NCI-H460 (cell line): ENCODE measurements at places on chromosomes 2 and 18.

DNA sequence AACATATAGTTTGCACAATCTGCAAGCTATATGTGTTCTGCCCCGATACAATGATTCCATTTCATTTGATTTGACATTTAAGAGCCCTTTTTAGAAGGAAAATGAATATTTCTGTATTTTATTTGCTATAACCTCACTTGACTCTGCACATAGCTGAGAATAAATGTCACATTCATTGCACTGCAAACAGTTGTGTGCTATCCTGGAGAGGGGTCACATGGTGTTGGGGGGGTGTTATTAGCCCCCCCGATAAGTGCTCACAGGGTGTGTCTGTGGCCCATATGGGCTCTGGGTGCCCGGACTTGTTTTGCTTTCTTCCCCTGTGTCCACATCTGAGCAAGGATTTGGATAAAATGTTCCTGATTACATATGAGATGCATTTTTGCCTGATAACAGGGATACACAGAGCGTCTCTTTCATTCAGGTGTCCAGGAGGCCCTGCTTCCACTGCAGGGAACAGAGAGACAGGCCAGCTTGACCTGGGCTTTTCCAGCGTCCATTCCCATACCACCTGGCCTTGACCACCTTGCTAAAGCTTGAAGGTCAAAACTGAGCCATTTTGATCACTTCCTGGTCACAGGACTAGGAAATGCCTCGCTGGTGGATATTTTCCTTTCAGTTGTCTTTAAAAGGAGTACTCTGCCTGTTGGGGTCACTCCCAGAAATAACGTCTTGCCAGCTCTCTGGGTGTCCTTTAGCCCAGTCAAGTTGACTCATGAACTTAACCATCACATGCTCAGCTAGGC is 38.4 kb upstream of the ID2 start:
- DNase-seq, result no peak

DNA sequence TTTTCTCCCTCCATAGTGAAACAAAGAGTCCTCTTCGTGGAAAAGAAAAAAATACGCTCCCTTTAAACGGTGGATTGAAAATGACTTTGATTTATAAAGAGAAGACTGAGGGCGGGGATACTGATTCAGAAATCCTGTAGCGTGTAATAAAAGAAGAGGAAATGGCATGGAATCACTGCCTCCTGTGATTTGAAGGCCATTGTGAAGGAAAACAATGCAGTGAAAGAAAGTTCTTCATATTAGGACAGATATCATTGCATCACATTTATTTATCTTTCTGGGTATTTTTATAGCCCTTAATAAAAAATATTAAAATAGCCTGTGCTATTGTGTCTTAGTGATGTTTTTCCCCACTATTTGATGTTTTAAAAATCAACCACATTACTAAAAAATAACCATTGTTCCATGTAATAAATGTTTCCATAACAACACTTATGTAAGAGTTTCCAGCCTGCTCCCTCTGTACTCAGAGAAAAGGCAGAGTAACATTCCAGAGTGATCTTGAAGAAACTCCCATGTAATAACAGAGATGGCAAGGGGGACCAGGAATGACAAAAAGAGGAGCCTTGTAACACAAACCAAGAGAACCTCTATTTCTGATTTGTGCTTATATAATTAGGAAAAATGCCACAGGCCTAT is 8.0 kb downstream of the MRPL33 start:
- no peak for DNase-seq

DNA sequence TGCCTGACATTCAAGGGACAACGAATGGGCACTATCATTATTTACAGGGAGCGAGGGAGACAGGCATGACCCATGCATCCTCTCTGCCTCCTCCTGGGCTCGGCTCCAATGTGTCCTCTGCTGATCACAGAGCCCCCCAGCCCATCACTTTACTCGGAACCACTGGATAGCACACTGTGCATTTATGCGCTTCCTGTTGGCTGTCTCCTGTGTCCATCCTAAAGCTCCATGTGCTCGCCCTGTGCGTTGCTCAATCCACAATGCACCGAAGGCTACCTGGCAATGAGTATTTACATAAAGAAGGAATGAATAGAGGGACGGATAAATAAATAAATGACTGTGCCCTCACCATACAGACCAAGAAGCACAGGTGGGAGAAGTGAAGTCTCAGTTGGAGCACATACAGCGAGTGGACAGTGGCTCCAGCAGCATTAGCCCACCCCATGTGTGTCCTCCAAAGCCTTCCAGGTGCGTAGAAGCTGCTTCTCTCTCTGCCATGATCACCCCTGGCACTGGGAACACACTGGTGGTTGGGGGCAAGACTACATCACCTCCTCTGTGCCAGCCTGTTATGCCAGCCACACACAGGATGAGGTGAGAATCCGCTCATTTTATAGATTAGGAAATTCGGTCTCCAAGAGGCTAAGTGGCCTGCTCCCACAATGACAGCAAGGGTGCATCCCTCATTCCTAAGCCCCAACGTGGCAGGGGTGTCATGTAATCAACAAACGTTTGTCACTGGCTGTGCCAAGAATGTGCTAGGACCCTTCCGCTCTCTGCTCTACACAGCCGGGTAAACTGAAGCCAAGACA is 2.3 kb upstream of the GDF7 start:
- DNase-seq, result no peak

GRCh38 chr2:215677481-215677880 is 241.6 kb upstream of the FN1 start:
- no peak for DNase-seq

DNA sequence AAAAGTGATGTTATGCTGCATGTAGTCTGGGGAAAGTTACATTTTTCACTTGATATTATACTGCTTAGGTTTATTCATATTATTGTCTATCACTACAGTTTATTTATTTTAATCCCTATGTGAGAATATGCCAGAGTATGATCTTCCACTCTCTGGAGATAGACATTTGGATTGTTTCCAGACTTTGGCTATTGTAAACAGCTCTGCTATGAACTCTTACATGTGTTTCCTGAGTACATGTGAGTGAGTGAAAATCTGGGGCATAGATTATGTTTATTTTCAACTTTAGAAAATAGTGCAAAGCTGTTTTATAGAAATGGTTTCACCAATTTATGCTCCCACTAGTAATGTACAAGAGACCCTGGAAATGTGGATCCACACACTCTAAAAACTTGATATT is 49.0 kb upstream of the EPAS1 start:
- DNase-seq, result no peak
